ENCODE measurements at places on chromosomes 11 and 22.

GRCh38 chr11:94884376-94884775, 89.0 kb downstream of the CWC15 start:
- DNase-seq: no peak

- no peak for DNase-seq
Observed at GRCh38 chr11:46856605-46857343, 10.7 kb upstream of the CKAP5 start.

DNA sequence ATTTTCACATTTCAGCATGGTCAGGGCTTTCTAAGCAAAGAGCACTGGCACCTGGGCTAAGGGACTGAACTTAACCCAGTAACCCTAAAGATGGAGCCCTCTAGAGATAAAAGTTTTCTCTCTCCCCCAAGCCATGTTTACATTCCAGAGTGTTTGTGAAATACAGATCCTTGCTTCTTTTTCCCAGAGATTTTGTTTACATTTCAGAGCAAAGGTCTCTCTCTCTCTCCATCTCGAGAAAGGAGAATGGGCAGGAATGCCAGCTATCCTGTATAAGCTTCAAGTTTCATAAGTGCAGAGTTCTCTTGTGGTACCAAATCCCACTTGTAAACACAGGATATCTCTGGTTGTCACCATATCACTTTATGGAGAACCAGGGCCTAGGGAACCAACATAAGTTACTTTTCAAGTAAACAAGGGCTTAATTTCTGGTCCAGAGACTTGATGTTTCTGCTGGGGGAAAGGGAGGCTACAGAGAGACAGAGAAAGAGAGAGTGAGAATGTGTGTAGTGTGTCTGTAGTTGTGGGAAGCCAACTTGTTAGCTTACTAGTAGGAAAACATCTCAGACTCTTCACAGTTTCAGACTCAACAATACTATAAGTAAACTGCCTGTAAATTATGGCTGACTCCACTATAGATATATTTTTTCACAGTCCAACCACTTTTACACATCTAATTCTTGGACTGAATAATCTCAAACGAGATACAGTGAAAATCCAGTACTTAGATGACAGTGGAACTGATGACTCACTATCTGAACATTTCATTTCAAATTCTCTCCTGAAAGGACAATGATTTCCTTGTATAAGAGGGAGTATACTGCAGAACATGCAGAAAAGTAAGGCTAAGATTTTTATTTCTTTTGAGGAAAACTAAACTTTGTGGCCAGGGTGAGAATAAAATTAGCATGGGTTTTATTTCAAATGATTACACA, 76.2 kb downstream of the ARHGAP32 start:
- DNase-seq: no peak

- no peak for DNase-seq
Observed at GRCh38 chr11:126426820-126427749, 71.6 kb downstream of the ST3GAL4 start.

GRCh38 chr11:10807493-10808234, 1.1 kb downstream of the EIF4G2 start:
- DNase-seq: peak; percentile 55

DNA sequence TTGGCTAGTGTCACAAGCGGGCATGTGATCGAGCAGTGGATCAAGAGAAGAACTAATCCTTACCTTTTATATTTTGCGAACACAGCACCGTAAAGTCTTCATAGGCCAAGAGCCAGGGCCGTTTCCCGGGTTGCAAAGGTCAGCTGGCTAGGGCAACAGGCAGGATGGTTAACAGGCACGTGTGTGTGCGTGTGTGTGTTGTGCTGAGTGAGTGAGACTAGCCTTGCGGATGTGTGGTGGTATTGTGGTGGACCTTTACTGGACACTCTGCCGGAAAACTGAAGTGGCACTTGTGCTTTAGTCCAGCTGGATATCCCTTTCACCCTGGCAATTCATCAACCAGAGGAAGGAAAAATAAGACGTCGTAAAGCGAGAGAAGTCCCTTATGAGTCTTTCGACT, 176.7 kb downstream of the BCR start:
- no peak for DNase-seq

GRCh38 chr11:65928667-65929066, 9.4 kb downstream of the DRAP1 start:
- DNase-seq: no peak

- DNase-seq: no peak
Observed at GRCh38 chr11:86591631-86592030, 80.8 kb downstream of the ME3 start.

- no peak for DNase-seq
Observed at GRCh38 chr11:43738600-43739409, 58.3 kb downstream of the HSD17B12 start.

GRCh38 chr11:72292106-72292785, 48.3 kb upstream of the PHOX2A start:
- no peak for DNase-seq
